ENCODE measurements at places on chromosomes 7 and 10. TPM values are rescaled to one million over a fixed set of nuclear protein-coding genes. Genes with fewer than 3 reads are reported as not detected.

ZNF853 gene
- polyA plus RNA-seq = 8.7 TPM

RAB19 gene
- polyA plus RNA-seq = not detected

OPN1SW gene
- 1.9 TPM for polyA plus RNA-seq

ADARB2 gene
- polyA plus RNA-seq = 7.2 TPM

PPP1R3C gene
- polyA plus RNA-seq = 0.64 TPM

OR6V1 gene
- not detected for polyA plus RNA-seq

DIP2C gene
- polyA plus RNA-seq = 25.6 TPM

AKR1C2 gene
- polyA plus RNA-seq = 170 TPM

CFAP58 gene
- polyA plus RNA-seq = not detected

ANXA8L1 gene
- polyA plus RNA-seq = not detected

All from neural cell (in vitro differentiated cells).